ENCODE measurements at places on chromosomes 2 and 18.

DNA sequence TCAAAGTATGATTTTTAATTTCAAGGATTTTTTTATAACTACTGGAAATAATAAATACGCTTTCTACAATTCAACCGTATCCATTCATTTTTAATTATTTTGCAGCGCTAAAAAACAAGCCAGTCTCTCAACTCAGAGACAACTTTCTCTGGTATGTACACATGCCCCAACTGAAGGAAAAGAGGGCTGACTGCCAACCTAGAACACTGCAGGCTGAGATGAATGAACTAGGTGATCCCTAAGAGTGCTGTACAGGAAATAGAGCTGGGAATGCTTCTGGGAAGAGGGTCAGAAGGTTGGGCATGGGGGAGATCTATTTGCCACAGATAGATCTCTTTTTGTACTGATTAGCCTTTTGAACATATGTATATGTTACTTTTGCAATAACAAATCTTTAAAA is 460.1 kb downstream of the NR4A2 start:
- DNase-seq = no peak

DNA sequence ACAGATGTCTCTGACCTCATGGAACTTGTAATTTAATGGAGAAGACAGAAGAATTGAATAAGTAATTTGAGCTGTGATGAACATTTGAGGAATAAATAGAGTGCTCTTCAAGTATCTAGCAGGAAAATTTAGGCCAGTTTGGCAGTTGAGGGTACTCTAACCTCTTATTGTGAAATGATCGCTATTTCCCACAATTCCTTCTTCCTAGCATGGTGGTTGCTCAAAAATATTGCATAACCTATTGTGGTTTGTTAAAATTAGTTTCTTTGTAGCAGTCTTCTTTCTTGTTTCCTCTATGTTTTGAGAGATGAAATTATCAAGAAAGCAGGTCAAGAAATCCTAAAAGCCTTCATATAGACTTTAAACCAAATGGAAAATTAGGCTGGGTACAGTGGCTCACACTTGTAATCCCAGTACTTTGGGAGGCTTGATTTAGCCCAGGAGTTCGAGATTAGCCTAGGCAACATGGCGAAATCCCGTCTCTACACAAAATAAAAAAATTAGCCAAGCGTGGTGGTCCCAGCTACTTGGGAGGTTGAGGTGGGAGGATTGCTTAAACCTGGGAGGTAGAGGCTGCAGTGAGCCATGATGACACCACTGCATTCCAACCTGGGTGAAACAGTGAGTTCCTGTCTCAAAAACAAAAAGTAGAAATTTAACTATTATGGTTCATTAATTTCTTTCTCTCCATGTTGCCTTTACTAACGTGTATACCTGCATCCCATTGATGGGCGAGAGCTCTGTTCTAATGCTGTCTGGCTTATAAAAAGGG is 58.7 kb downstream of the RBKS start:
- DNase-seq = no peak

GRCh38 chr2:142112757-142113221 is 18.0 kb downstream of the LRP1B start:
- DNase-seq = no peak

GRCh38 chr2:110215566-110216158 is 3.3 kb upstream of the MTLN start:
- no peak for DNase-seq

DNA sequence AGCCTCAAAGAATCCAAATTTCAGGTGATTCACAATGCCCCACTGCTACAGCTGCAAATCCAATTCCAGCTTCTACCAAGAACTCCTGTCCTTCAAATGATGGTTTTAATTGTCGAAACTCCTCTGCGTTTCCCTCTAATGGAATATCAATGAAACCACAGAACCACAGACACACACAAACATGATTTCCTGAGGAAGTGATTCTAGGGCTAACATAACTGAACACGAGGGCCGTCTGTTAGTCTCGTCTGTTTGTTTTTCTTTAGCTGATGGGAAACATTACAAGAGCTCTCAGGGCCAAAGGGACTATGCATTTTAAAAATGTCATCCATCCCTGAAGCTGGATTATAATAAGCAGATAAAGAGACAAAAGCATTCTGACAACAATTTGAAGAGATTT is 59.4 kb downstream of the RNF152 start:
- DNase-seq = no peak

DNA sequence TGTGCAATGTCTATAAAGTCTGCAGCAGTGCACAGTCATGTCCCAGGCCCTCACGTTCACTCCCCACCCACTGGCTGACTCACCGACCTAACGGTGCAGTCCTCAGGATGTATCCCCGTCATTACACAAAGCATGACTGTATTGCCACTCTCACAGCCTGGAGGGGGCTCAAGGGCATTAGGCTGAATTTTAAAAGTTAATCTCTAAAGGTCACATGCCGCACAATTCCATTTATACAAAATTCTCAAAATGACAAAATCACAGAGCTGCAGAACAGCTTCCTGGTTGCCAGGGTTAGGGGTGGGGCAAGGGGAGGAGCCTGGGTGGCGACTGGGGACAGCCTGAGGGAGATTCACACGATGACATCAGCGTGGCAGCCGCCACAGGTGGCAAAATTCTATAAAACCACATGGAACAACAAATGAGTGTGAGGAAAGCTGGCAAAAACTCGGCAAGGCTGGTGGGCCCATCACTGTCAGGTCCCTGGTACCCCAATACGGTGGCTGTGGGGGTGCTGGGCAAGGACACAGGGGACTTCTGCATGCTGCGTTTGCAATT is 97.6 kb downstream of the NDUFA10 start:
- peak; percentile 19 for DNase-seq
